AG09309 (cell line): ENCODE measurements at places on chromosomes 1 and 21.

DNA sequence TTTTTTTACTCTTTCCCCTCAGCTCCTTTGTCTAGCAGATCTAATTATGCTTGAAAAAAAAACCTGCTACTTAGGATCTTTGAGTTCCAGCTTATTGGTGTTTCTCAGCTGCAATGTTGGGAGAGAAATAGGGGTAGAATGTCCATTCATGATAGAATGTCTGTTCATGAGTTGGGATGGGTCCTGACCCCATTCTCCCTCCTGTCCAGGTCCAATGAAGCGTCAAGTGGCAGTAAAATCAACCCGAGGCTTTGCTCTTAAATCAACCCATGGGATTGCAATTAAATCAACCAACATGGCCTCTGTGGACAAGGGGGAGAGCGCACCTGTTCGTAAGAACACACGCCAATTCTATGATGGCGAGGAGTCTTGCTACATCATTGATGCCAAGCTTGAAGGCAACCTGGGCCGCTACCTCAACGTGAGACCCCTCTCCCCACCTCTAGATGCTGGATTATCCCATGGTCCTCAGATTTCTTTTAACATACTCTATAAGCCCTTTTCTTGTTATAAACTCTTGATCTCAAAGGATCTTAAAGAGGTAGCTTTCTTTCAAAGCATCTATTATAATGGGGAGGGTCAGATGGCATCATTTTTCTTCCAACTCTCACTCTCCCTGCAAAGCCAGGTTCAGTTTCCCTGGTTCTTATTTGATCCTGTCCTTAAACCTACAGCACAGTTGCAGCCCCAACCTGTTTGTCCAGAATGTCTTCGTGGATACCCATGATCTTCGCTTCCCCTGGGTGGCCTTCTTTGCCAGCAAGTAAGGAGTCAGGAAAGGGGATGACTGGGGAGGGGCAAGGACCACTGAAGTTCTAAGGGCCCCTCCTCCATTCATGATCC is 11.1 kb downstream of the CERS2 start:
- no peak for DNase-seq

DNA sequence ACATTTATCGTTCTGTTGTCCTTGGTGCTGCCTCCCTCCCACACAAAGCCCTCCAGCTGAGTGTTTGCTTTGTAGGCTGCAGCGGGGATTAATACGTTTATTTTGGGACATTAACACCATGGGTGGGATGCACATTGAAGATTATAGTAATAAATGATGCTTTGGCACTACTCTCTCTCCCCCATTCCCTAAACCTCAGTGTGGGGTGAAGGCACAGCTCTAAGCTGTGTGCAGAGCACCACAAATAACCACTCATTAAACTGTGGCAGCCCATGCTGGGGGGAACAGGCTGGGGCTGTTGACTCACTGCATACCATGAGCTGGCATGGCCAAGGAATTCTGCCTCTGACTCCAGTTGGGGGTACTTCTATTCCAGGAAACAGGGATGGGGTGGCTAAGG is 7.7 kb downstream of the PCP4L1 start:
- no peak for DNase-seq

DNA sequence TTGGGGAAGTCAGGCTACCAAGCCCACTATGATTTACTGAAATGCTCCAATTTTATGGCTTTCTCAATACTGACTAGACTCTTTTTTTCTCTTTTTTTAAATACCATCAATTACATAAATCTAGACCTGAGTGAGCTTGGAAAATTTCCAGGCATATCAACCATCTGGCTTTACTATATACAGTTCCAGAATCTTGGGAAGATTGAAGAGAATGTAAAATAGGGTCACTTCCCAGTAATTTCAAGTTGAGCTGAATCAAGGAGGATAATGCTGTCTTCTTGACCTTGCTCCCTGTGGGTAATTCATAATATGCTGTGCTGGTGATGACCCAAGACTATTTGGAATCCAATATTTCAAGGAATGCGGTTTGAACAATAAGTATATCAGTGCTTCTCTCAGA is 108.1 kb downstream of the MAP3K21 start:
- DNase-seq: no peak

DNA sequence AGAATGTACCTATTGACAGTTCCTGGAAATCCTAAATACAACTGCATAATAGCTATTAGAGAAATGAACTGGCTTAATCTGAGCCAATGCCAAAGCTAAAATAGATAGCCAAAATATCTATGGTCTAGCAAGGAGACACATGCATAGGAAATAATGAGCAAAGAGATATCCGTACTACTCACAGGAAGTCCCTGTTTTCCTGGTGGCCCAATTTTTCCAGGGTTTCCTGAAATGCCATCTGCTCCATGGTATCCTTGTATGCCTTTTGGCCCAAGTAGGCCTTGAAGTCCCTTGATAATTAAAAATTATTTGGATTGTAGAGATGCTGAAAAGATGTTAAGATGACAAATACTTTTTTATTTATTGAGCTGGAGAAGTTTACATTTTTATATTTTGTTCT is 108.4 kb upstream of the ZNHIT6 start:
- DNase-seq: no peak

DNA sequence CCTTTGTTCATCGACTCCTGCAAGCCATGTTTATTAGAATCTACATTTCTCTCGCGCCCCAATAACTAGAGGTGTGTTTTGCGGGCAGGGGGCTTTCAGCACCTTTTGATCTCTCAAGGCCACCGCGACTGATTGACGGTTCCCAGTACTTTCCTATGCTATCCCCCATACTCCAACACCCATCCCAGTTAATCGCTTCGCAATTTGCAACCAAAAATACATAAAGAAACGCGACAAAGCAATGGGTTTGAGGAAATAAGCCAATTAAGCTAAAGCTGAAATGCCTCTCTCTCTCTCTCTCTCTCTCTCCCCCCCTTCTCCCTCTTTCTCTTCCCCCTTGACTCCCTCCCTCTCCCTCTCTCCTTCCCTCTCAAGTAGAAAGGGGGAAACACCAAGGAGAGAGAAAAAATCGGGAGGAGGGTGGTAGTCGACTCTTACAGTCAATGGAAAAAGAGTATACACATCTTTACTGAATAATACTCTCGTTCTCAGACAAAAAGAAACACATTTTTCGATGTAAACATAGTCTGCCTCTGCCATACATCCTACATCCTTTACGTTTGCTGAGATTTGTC is 128.0 kb upstream of the DPYD start:
- no peak for DNase-seq

DNA sequence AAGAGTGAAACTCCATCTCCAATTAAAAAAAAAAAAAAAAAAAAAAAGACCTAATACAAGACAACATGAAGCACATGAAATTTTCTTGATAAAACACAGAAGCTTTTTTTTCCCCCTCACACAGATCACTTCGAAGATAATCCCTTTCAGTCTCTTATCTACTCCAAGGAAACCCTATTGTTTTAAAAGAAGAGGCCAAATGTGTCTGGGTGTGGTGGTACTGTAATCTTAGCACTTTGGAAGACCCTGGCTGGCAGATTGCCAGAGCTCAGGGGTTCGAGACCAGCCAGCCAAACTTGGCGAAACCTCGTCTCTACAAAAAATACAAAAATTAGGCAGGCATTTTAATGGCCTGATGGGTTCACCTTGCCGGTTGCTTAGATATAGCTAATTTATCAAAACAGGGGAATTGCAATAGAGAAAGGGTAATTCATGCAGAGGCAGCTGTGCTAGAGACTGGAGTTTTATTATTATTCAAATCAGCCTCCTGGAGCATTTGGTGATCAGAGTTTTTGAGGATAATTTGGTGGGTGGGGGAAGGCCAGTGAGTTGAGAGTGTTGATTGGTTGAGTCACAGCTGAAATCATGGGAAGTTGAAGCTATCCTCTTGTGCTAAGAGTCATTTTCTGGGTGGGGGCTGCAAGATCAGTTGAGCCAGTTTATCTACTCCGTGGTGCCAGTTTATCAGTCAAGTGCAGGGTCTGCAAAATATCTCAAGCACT is 62.5 kb downstream of the SLC16A1 start:
- DNase-seq: no peak

DNA sequence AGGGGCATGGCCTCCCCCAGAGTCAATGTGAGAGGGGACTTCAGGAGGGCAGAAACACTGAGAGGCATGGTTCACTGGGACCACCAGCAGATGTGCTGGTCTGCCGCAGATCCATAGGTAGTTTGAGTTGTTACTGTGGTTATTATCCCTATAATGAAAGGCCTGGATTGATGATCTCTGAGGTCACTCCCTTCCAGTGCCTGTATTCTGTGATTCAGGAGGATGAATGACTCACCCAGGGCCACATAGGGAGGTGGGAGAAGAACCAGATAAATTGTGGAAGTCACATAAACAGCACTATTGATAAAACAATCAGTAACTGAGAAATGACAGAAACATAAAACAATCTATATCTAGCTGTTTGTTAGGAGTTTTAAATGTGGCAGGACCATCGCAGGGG is 22.7 kb upstream of the ACTL8 start:
- DNase-seq: no peak

DNA sequence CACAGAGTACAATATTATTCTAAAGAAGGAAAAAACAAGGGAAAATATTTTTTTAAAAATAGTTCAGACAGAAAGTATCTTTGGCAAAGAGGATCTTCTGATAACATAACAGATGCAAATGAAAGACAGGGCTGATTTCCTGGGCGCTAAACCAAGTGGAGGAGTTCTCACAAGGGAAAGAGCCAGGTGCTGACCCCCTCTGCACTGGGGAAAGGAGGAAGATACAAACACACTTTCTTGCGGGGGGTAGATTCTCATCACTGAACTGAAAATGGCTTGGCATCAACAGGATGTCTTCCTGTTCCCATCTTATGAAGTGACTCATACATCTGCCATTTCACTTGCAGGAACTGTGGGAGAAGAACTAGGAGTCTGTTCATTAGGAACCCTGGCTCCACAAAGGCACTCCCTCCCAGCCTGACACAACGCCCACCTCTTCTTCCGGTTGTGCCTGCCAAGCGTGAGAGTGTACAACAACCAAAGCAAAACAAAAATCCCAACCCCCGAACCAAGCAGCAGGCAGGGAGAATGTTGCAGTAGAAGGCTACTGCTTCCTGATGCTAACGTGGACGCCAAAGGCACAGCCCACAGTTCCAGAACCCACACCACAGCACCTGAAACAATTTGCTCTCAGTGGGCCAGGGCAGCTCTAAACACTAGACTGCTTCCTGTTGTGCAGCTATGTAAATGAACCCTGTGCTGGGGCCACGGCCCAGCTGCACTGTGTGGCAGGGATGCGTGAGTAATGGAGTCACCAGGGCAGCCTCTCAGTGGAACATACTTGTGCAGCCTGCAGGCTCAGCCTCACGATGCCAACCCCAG is 51.0 kb downstream of the GADD45A start:
- DNase-seq: peak; percentile 82

- no peak for DNase-seq
Observed at GRCh38 chr1:92784021-92784638, 778 bp downstream of the EVI5 start.

DNA sequence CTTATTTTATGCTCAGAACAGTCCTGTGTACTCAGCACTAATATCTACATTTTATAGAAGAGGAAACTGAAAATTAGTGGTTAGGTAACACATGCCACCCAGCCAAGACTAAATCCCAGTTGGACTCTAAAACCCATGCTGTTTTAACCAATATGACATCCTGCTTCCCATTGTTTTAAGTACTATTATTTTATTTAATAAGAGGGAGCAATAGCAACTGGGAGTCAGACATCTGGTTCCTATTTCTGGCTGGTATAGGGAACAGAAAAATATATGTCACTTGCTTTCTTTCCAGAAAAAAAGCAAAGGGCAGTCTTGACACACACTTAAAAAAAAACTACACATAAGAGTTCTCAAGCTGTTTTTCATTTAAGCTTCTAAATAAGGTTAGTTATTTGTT is 11.9 kb downstream of the KLHL12 start:
- no peak for DNase-seq
